ENCODE measurements at places on chromosomes 3 and 15.

DNA sequence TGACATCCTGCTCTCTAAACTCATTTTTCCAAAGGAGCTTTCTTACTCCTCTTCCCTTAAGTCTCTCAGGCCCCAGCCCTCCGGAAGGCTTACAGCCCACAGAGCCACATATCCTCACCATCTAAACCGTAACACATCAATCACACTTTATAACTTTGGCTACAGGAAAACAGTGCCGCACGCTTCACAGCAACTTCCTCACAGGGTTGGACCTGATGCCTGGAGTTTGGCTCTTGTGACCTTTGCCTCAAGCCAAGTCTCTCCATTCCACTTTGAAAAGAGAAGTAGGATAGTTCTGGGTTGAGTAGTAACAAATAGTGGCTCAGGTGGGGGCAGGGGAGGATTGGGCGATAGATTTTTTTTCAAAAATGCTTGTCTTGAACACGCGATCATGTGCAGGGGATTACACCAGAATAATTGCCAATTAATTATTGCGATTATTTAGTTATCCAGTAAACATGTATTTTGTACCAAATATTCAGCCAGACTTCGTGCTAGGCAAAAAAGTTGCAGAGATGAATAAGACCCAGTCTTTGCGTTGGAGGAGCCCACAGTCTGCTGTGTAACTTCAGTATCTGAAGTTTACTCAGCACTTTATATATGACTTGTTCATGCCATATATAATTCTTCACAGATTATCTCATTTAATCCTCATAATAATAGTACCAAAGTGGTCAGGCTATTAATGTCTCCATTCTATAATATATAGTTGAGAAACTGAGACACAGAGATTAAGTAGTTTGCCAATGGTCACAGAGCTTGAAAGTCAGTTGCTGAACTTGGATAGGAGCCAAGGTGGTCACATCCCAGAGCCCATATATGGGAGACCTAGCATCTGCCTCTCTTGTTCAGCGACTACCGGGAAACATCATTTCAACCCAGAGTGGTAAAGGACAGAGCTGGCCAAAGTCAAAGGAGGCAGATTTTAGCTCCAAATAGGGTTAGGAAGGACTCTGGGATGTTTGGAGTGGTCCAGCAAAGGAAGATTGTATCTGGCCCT is 2.4 kb upstream of the ETV5 start:
- no peak for DNase-seq

GRCh38 chr3:17423786-17424536 is 318.5 kb downstream of the TBC1D5 start:
- DNase-seq, result peak; percentile 33

DNA sequence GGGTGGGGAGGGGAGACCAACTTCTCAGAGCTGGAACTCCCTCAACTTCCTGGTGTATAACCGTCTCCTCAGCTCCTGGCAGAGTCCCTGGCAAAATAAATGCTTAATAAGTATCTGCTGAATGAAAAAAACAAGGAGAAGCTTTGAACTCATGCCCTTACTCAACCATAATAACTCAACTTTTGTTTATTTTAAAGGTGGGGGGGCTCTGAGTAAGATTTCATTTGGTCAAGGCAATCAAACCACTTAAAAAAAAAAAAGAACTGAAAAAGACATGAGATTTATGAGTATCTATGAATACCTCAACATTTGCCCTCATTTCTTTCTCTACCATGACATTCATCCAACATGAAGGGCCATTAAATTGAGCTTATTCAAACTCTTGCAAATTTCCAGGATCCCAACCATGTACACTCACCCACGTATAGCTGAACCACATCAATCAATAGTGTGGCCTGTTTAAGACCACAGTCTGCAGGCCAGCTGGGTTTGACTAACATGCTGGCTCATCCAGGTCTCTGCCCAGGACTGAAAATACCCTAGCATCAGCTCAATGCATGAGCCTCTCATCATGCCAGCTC is 157.9 kb downstream of the FOXP1 start:
- DNase-seq, result no peak

- peak; percentile 63 for DNase-seq
These were observed 69.2 kb upstream of the MFGE8 start for GRCh38 chr15:88982304-88982945.

GRCh38 chr3:196695849-196696226 is 16.2 kb downstream of the CEP19 start:
- DNase-seq, result no peak

GRCh38 chr15:36841193-36841592 is 259.2 kb downstream of the MEIS2 start:
- no peak for DNase-seq

- DNase-seq, result no peak
These were observed 281.8 kb upstream of the ARRDC4 start for GRCh38 chr15:97678656-97679055.

DNA sequence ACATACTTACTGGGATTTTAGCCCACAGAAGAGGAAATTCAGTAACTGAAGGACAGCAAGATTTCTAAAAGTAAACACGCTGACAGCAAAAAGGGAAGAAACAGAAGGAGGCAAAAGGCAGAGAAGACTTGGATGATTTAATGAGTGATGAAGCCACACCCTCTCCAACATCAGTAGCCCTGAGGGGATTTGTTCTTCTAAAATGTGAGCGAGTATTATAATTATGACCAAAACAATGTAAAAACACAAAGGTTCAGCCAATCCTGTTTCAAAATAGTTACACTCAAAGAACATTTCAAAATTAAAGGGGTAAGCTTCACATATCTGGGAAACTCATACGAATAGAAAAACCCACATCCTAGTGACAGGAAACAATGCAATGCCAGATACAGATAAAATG is 25.0 kb downstream of the MCCC1 start:
- DNase-seq, result no peak

DNA sequence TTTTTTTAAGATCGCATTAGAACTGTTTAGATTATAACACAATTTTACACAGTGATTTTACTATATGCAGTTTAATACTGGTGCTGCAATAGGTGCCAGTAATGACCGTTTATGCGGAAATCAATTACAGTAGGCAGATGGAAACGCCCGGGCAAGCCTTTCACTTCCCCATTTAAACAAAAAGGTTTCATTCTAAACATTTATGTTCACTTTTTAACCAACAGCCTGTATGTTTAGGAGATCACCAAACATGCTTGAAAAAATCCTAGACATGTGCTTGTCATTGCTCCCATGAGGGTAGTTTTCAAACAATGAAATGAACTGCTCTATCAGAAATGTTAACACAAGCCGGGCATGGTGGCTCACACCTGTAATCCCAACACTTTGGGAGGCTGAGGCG is 2.7 kb downstream of the BNIP2 start:
- DNase-seq, result no peak

- no peak for DNase-seq
These were observed 8.3 kb downstream of the STARD5 start for GRCh38 chr15:81315452-81316175.

DNA sequence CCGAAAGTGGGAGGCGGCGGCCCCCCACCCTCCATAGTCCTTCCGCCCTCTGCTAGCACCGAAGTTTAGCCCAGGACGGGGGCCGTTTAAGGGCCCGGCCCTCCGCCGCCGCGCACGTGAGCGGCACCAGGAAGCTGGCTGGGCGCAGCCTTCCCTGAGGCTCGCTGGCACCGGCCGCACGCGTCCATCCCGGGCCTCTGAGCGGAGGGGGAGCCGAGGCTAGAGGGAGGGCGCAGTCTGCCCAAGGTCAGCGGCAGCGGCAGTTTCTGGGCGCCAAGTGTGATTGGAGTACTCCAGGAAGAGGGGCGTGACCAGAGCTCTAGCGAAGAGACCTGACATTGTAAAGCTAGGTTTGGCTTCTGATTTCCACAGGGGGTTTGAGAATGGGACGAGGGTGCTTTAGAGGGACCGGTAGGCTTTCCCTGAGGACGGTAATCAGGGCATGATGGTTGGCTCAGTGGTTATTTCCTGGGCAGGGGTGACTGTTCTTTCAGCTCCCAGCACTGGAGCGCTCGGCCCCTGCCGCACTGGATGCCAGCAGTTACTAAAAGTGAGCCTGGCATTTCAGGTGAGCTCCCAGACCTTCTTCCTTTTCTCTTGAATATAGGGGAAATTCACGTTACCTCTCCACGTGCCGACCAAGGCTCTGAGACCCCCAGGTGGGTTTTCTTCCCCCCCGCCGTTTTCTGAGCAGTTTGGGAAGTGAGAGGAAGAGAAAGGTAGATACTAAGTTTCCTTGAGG is 853 bp downstream of the TEX264 start:
- peak; percentile 51 for DNase-seq

DNA sequence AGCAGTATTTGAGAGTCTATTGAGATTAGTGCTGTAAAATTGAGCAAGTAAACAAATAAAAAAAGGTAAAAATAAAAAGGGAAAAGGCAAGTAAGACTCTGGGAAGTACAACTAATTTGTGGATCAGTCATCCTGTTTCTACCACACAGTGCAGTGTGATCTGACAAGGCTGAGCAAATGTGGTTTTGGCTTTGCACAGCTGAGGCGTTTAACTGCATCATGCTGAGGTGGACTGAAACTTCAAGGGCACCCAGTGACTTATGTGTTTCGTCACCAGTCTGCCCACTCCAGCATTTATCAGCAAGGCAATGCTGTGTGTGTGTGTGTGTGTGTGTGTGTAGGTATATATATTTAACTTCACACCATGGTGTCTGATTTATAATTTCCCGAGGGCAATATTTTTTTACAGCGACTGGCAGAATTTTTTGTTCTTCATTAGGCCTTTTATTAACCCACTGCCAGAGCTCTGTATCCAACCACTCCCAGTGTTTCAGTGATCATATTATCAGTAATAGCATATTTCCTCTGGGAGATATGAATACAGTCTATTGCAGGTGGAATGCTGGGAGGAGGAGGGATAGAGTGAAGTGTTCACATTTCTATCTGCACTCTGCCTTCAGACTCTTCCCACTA is 131.5 kb upstream of the SATB1 start:
- DNase-seq, result no peak

DNA sequence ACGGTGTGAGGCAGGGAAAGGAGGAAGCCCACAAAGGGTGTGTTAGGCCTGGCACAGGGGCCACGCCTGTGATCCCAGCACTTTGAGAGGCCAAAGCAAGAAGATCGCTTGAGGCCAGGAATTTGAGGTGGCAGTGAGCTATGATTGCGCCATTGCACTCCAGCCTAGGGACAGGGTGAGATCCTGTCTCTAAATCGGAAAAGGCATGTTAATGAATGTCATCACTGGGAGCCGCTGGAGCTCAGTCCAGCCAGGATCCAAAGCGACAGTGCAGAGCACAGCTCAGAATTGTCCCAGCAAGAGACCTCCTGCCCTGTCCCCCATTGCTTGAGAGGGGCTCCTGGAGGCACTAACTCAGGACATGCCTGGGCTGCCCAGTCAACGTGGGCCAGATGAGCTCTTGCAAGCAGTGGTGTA is 15.0 kb upstream of the FBLN2 start:
- DNase-seq, result no peak

DNA sequence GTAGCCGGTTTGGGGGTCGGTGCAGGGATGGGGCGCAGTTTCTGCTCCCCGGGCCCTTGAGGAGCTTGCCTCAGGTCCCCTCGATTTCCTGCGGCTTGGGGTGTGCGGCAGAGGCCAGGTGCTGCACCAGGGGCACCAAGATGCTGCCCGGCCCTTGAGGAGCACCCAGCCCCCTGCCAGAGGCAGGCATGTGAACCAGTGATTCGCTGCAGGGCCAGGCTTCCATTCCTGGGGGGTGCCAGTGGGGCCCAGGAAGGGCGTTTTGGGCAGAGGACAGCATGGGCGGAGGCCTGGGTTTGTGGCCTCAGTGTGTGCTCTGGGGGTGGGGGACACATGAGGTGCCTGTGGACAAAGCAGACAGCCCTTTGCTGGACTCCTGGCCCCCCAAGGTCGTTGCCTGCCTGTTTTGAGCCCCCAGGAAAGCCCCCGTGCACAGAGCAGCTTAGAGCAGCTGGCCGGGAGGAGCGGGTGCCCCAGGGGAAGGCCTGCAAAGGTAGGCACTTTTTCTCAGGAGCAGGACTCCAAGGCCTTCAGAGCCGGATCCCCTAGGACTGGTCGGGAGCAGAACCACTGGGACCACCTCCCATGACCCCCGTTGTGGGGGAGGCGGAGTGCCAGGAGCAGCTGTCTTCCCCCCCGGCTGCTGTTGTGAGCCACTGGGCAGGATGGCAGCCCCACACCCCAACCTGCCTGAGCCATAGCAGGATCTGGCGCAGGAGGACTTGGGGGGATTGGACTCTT is 1.6 kb downstream of the PLXNA1 start:
- no peak for DNase-seq

- DNase-seq, result no peak
These were observed 66.4 kb downstream of the TCF12 start for GRCh38 chr15:56984681-56985481.

GRCh38 chr15:52331490-52332240 is 36.1 kb upstream of the MYO5C start:
- DNase-seq, result peak; percentile 17

GRCh38 chr3:77690284-77690845 is 650.5 kb downstream of the ROBO2 start:
- no peak for DNase-seq

DNA sequence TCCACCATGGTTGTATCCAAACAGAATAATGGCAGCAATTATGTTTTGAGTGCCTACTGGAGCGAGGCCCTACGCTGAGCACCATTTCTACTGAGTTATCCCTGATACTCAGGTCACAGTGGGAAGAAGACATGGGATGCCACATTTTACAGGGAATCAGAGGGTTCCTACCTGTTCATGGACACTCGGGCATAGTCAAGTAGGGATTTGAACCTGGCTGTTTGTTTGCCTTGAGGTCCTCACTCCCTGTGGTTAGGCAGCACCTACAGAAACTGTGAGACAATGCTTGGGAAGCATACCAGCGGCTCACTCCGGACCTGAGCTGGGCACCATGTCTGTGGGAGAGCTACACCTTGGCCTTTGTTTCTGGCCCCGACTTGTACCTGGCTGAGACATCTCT is 390.4 kb downstream of the LRTM1 start:
- no peak for DNase-seq

DNA sequence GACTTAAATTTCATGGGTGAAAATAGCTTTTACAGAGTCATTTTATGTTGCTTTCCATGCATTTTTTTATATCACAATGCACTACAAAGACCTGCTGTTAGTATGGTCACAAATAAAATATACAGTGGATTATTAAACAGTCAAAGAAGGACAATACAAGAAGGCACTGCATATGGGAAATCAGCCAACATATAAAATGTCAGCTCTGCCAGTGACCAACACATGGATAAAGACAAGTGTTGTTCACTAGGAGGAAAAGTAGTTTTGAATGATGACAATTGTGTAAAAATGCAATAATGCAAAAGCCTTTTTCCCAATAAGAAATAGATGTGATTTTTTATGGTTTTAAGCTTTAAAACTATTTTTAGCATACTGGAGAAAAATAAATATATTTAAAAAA is 425.3 kb upstream of the CBLB start:
- DNase-seq, result no peak

DNA sequence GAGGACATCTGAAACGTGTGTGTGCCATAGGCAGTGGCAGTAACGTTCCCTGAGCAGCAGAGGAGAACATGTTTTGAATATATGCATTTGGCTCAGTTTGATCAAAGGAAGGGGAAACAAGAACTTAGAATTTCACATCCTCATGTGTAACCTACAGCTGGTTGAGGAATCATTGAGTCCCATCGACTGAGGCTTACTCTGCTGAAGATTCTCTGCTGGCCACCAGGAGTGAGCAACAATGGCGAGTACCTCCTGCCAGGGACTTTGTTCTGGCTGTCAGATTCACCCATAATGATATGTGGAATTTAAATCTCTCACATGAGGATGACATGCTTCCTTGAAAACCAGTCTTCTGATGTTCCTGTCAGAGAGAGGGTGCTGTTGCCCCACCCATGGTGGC is 21.3 kb downstream of the GORASP1 start:
- no peak for DNase-seq
